Nucleus accumbens (tissue), 56 donors: ENCODE measurements at places on chromosomes 1 and 21.

DNA sequence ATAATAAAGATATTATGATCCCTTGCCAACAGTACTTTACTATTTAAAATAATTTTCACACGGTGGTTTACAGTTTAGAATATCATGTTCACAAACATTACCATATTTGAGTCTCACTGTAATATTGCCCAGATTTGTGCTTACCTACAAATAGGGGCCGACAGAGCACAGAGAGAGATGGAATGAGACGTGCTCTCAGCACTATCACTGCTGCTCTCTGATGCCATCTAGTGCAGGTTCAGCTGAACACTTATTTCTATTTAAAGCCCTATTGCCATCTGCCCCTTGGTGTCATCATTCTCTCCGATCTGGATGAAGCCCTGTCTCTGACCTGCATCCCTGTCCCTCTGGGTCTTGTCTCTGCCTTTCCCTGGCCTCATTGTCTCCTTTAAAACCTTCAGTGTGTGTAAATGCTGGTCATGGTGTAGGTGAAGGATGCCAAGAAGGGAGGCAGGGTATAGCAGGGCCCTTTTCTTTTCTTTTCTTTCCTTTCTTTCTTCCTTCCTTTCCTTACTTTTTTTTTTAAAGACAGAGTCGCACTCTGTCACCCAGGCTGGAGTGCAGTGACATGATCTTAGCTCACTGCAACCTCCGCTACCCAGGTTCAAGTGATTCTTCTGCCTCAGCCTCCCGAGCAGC, 6.9 kb upstream of the GPATCH4 start:
- DNase-seq = peak; percentile 42

- no peak for DNase-seq
These were observed 88.8 kb downstream of the RGL1 start for GRCh38 chr1:183893561-183894289.

DNA sequence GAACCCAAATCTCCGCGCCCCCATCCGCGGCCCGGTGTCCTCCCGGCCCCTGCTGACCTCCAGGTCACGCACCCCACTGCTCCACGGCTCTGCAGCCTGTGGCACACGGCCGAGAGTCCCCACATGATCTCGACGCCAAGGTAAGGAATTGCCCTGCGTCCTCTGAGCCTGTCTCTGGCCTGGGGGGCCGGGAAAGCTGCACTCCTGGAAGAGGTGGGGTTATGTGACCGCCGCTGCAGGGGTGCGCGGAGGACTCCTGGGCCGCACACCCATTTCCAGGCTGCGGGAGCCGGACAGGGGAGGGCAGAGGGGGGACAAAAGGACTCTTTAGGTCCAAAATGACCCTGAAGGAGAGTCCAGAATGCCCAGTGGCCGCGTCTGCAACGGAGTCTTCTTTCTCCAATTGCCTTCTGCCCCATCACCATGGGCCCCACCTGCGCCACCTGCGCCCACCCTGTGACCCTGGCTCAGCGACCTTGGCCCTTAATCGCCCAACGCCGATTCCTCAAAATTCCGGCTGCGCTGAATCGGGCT, 997 bp upstream of the SIM2 start:
- no peak for DNase-seq

DNA sequence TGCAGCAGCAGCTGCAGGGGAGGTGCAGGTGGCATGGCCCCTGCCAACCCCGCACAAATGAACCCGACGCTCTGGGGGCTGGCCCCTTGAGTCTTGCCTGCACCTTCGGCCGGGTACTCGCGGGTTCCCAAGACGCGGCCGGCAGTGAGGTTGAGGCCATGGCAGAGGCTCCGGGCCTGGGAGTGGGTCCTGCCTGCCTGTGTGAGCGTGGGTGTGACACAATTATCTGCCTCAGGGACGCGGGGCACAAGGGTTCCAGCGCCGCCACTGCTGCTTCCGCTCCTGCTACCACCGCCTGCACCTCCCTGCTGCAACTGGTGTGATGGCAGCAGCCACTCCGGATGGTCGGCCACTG, 20.9 kb upstream of the TGFB2 start:
- DNase-seq = no peak
